ENCODE measurements at places on chromosomes 2 and 18. TPM values are rescaled to one million over a fixed set of nuclear protein-coding genes. Genes with fewer than 3 reads are reported as not detected.

CHST10 gene
- total RNA-seq = 16.3 TPM

KCNE4 gene
- 0.46 TPM for total RNA-seq

ANKRD36 gene
- 4.8 TPM for total RNA-seq

FNDC4 gene
- 3.8 TPM for total RNA-seq

CCBE1 gene
- total RNA-seq = 13.2 TPM

COL4A3 gene
- total RNA-seq = 0.90 TPM

TRIP12 gene
- total RNA-seq = 136 TPM

UPP2 gene
- not detected for total RNA-seq

TRIM43 gene
- total RNA-seq = 0.07 TPM

WDR35 gene
- 15.0 TPM for total RNA-seq

CD28 gene
- total RNA-seq = not detected

CCDC121 gene
- total RNA-seq = 3.7 TPM
